ENCODE measurements at places on chromosomes 12 and 14. TPM values are rescaled to one million over a fixed set of nuclear protein-coding genes. Genes with fewer than 3 reads are reported as not detected.

DNA sequence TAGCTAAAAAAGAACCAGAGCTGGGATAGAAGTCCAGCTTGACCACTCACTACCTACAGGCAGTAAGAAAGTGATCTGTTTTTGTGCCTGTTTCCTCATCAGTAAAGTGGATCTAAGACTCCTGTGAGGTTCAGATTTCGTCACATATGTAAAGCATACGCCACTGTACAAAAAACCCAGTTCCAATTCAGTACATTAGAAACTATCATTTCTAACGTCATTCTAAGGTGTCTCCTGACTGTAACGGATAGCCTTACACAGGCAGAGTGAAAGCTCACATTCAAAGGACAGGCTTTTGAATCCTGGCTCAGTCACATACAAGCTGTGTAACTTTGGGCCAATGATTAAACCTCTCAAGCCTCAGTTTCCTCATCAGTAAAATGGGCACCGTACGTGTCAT lies 3.5 kb downstream of the SLC15A4 start:
- H3K4me3 ChIP-seq = no peak overlapping the region
- peaks cover 86% of the 10 kb centered on the region for H3K4me1 ChIP-seq
- DNase-seq = no peak
- peak overlapping the region; percentile 64 for H3K27ac ChIP-seq

GRCh38 chr12:66239295-66239694 lies 50.3 kb downstream of the IRAK3 start:
- DNase-seq = no peak
- no peak overlapping the region for H3K4me3 ChIP-seq
- peaks cover 11% of the 10 kb centered on the region for H3K36me3 ChIP-seq
- H3K27me3 ChIP-seq = no peaks in the 10 kb centered on the region
- no peak overlapping the region for H3K27ac ChIP-seq
- H3K4me1 ChIP-seq = no peaks in the 10 kb centered on the region

- no peak for DNase-seq
- no peaks in the 10 kb centered on the region for H3K27me3 ChIP-seq
- peak overlapping the region; percentile 74 for H3K4me3 ChIP-seq
- H3K4me1 ChIP-seq = no peaks in the 10 kb centered on the region
- H3K27ac ChIP-seq = peak overlapping the region; percentile 23
- no peaks in the 10 kb centered on the region for H3K36me3 ChIP-seq
Measured at GRCh38 chr14:80942191-80942600, 658 bp upstream of the CEP128 start.

DNA sequence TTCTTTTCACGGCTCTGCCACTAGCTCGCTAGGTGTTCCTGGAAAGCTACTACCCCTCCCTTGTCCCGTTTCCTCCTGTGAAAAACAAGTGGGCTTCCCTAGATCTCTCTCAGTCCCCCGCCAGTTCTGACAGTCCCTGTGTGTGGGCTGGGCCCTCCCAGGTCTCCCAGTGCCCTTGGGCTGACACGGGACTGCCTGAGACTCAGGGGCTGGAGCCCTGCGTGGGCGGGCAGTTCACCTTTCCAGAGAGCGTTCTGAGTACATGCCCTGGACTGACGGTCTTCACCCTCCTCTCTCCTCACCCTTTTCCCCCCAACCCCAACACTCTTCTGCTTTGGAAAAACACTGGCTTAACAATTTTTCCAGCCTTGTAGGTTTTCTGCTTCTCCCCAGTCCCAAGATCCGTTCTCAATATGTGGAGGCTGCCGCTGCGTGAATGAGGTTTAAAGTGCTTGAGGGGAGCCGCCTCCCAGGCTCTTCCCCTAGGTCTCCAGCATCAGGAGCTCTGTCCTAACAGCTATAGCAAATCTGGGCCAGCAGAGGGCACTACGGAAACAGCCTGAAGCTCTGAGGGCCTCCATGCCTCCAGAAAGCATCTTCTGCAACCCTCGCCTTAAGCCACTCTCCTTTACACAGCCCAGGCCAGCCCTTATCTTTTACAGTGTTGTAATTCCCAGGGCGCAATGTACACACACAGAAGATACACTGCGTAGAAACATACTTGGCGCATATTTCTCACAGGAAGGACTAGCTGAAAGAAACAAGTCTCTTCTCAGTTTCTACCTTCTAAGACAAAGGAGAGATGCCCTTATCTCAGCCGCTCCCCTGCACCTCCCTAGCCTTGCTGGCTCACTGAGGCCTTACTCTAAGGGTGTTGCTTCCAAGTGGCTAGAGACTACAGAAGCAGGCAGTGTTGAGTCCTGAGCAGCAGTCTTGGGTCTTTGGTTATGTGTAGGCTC lies 10.4 kb upstream of the DCD start:
- no peak for DNase-seq
- no peak overlapping the region for H3K27ac ChIP-seq
- no peak overlapping the region for H3K4me3 ChIP-seq
- no peaks in the 10 kb centered on the region for H3K27me3 ChIP-seq
- no peaks in the 10 kb centered on the region for H3K4me1 ChIP-seq

The ANO2 gene
- total RNA-seq = 6.6 TPM

The BHLHE41 gene
- total RNA-seq = 32.2 TPM

The ARID2 gene
- 13.7 TPM for total RNA-seq

The SIX4 gene
- total RNA-seq = 1.4 TPM

The SIX6 gene
- not detected for total RNA-seq

DNA sequence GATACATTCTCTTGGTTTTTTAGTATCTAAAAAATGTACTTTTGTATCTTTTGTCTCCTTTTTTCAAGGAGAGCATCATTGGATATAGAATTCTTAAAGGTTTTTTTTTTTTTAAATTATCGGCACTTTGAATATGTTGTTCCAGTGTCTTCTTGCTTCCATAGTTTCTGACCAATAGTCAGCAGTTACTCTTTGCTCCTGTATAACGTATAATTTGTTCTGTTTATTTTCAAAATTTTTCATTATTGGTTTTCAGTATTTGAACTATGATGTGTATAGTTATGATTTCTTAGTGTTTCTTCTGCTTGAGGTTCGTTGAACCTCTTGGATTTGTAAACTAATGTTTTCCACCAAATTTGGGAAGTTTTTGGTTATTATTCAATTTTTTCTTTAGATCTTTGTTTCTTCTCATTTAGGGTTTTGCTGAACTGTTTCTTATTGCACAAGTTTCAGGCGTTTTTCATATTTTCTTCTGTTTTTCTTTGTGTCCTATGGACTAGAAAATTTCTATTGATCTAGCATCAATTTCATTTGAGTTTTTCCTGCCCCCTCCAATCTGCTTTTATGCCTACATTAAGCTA lies 93.9 kb downstream of the PLBD1 start:
- H3K27me3 ChIP-seq = no peaks in the 10 kb centered on the region
- no peak overlapping the region for H3K4me3 ChIP-seq
- no peak for DNase-seq
- H3K27ac ChIP-seq = no peak overlapping the region
- H3K36me3 ChIP-seq = peaks cover 52% of the 10 kb centered on the region

The FRMD6 gene
- 23.2 TPM for total RNA-seq

All from heart left ventricle (tissue), 16 donors.